ENCODE measurements at places on chromosomes 3 and 15.

DNA sequence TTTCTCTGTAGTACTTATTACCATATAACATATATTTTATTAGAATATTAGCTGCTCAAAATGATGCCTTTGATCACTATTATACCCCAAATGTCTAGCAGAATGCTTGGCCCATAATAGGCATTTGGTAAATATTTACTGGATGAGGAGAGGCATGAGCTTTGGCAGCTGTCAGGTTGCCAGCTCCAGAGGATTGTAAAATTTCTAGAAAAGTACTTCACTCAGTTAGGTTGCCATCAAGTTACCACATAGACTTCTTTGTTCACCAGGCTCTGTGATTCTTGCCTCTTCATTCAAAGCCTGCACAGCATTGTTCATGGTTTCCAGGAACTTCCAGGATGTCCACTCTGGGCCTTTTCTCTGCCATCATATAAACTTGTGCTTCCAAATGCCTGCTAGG, 582.8 kb downstream of the PDCD6IP start:
- DNase-seq, result no peak

DNA sequence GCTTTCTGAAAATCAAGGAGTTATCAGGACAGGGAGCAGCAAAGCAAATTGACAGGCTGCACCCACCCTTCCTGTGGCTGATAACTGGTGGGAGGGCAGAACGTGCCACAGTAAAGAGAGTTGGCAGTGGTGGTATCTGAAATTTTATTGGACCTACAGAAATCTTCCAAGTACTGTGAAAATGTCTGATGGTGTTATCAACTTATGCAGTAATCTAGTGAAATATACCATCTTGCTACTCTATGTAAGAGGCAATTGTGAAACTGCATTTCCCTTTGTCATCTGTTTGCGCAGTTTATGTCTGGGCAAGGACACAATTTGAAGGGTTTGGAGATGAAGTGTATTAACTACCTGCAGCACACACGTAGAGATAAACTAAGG, 1.5 kb downstream of the PLCL2 start:
- no peak for DNase-seq

GRCh38 chr15:90165659-90166489, 35.3 kb upstream of the SEMA4B start:
- peak; percentile 70 for DNase-seq

DNA sequence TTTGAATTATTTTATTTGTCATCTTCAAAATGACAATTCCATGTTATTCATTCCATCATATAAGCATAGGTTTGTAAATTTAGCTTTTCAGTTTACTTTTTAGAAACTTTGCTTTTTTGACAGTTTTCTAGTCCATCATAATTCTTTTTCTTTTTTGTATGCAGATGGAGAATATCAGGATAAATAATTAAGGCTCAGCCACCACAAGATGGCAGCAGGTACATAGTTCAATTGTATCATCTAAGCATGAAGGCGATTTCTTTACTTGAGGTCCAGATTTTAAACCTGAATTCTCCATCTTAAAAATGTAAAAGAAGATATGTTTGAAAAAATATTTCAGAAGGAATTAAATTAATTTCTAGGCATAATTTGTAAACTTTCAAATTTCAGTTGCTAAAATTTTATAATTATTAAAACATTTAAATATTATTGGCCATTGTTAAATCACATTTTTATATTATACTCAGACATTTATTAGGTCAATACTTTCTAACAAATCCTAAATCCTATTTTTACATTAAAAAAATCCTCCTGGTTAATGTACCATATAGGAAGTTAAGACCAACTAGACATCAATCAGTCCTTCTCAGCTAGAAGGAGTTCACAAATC, 15.1 kb downstream of the PLSCR5 start:
- no peak for DNase-seq

DNA sequence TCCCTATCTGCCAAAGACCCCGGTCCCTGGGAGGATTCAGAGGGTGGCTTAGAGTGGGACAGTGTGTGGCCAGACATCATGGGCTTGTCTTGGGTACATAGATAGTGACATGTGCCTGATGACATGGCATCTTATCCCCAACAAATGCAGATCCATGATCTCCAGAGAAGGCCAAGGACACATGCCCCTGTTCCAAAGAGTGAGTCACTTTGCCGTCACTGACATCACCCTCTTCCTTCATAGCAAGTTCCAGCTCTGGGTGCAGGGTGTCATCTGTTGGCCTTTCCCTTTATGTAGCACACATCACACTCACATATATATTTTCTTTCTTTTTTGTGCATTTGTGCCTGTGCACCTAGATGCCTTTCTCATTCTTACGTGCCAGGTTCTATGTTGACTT, 350.5 kb downstream of the LRTM1 start:
- DNase-seq, result no peak

DNA sequence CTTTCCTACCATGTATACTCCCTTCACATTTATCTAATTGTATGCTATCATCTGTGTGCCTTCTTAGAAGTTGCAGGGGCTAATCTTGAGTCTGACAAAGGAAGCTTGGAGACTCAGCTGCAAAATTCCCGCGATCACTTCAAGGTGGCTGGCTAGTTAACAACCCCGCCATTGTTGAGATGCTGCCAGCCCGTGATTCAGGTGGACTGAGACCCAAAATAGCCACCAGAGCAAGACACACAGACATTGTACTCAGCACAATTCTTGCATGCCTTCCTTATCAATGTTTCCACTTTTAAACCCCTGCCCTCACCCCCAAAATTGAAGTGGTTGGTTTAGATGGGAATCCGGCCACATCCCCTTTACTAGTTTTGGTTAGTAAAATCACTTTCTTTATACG, 225.8 kb upstream of the ZNF717 start:
- no peak for DNase-seq

GRCh38 chr3:125048282-125048681, 7.5 kb downstream of the HEG1 start:
- no peak for DNase-seq

DNA sequence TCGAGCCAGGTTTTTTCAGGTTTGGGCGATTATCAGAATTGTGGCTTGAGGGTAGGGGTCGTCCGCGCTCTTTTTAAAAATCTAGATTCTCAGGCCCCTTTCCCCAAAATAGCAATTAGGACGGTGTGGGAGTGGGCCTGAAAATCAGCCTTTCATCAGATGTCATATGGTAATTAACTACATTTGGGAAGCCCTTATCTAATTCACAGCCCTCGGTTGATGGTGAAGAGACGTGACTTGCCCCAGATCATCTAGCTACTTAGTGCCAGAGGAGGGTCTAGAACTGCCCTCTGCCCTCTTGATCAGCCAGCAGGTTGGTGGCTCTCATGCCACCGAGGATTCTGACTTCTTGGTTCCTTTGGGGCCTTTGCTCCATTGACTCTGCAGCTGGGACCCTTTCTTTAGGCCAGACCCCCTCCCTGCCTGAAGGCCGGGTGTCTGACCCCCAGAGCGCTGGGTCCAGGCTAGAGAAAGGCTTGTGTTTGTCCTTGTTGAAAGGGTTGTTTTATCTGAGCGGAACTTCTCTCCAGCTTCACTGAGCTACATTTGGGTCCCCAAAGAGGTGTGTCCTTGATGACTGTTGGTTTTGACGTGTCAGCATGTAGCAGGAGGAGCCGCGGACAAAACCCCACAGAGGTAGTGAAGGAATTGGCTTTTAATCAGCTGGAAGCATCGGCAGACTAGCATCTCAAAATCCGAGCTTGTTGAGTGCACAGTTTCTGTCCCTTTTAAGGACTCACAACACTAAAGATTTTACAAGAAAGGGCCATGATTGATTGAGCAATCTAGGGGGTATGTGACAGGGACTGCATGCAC, 857 bp downstream of the AEN start:
- DNase-seq, result peak; percentile 52

- DNase-seq, result no peak
These were observed 9.1 kb downstream of the LIPC start for GRCh38 chr15:58440922-58441321.

GRCh38 chr3:150447631-150448465, 39.8 kb downstream of the TSC22D2 start:
- DNase-seq, result no peak

DNA sequence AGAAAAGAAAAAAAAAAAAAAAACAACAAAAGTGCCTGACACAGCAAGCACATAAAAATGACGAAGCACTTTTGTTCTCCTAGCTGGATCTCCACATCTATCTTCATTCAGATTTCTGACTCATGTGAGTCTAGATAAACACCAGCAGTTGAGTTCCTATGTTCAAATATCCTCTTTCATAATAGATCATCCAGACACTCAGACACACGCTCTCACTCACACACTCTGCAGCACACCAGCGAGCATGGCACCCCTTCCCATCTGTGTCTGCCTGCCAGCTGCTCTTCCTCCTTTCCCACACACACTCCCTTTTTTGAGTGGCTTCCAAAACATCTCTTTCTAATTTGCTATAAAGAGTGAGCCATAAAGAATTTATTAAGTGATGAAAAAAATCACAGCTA, 19.8 kb upstream of the CELF6 start:
- no peak for DNase-seq

DNA sequence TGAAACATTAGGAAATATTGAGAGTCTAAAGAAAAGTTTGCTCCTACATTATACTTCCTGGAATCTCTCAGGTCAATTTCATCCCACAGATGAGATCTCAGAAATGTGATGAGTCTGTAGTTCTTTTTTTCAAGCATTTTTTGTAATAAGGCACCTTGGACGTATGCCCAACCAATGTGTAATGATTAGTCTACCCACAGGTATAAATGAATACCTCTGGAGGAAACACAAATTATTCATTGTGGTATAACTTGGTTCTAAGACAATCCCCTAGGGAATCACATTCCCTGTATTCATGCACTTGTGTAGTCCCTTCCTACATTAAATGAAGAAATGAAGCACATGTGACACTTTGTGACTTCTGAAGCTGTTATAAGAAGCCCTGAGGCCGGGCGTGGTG, 596.2 kb upstream of the UBE2E2 start:
- no peak for DNase-seq
